ENCODE measurements at places on chromosomes 12 and 14. TPM values are rescaled to one million over a fixed set of nuclear protein-coding genes. Genes with fewer than 3 reads are reported as not detected.

The TPH2 gene
- total RNA-seq: not detected

The CLEC4D gene
- 0.39 TPM for total RNA-seq

The DAO gene
- 0.79 TPM for total RNA-seq

The FZD10 gene
- 0.35 TPM for total RNA-seq

The A2M gene
- 165 TPM for total RNA-seq

The KCNC2 gene
- total RNA-seq: 0.44 TPM

The ACIN1 gene
- 143 TPM for total RNA-seq

The GLS2 gene
- 1.2 TPM for total RNA-seq

The ANG gene
- 50.1 TPM for total RNA-seq

The LALBA gene
- total RNA-seq: not detected

The C14orf132 gene
- 4.9 TPM for total RNA-seq

The TNS2 gene
- total RNA-seq: 119 TPM

All from mucosa of descending colon (tissue), 3 donors.